CD4-positive, alpha-beta T cell treated with Interleukin-4 for 1 hour (primary cell): ENCODE measurements at places on chromosomes 2 and 18.

DNA sequence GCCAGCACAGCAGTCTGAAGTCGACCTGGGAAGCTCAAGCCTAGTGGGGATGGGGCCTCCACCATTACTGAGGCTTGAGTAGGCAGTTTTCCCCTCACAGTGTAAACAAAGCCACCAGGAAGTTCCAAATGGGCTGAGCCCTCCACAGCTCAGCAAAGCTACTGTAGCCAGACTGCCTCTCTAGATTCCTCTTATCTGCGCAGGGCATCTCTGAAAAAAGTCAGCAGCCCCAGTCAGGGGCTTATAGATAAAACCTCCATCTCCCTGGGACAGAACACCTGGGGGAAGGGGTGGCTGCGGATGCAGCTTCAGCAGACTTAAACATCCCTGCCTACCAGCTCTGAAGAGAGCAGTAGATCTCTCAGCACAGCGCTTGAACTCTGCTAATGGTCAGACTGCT, 218.4 kb upstream of the VRK2 start:
- DNase-seq: no peak

DNA sequence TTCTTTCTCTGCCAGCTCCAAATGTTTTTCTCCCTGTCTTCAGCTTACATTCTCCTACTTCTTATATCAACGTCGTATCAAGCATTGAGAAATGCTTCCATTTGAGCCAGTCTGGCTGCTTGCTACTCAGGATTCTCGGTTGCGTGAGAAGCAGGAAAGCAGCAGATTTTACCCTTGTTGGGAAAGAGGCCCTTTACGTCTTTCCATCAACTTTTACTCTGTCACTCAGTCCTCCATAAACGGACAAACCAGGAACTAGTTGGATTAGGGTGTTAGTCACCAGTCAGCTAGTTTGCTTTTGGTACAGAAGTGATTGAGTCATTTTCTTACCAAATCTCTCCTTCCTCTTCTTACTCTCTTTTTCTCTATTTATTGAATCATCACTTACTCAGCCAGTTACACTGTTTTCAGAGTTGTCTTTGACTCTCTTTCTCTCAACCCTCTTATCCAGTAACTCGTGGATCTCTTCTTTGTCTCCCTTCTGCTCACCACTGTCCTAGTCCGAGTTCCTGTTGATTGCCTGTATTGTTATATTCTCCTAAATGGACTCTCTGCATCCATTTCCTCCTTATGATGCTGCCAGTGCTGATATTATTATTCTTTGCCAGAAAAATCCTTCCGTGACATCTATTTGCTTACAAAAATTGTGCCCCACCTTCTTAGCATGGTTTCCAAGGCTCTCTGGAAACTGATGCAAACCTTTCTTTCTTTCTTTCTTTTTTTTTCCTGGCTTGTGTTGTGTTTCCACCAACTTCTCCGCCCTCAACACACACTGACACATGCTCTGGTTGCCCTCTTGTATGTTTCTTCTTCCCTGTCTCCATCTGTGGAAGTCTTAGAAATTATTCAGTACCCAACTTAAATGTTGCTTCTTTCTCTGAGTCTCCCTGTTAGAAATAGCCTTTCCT, 61.5 kb downstream of the VRK2 start:
- no peak for DNase-seq

DNA sequence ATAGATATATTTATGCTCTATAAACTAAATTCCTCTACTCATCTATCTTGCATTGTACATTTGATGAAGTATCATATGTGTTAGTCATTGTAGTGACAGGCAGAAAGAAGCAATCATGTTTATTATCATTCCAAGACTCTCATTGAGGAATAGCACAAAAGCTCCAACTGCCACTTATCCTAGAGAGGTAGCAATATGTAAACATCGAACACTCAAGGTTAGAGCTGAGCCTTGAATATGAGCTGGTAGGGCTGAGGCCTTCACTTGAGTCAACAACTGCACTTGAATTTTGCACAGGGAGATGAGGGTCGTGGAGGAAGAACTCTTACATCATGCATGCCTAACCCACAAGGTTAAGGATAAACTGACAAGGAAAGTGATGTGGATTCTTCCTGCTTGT, 900.9 kb downstream of the CPS1 start:
- DNase-seq: no peak

DNA sequence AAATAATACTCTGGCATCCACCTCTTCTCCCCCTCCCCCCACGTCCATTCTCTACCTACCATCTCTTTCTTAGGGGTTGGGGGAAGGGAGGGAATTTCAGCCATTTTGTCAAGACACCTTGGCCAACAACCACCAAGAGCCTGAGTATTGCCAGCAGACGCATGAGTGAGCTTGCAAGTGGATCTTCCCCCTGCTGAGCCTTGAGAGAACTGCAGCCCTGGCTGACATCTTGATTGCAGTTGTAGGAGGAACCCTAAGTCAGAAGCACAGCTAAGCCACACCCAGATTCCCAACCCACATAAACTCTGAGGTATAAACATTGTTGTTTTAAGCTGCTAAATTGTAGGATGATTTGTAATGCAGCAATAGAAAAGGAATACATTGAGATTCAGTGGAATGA, 165.6 kb downstream of the TMEFF2 start:
- DNase-seq: no peak

GRCh38 chr2:227783404-227784138, 30.1 kb upstream of the CCL20 start:
- DNase-seq: peak; percentile 51

GRCh38 chr2:21422050-21422449, 298.3 kb downstream of the TDRD15 start:
- no peak for DNase-seq

GRCh38 chr2:160932960-160933359, 227.3 kb upstream of the TANK start:
- DNase-seq: no peak

GRCh38 chr2:98029718-98030222, 34.0 kb upstream of the TMEM131 start:
- no peak for DNase-seq

DNA sequence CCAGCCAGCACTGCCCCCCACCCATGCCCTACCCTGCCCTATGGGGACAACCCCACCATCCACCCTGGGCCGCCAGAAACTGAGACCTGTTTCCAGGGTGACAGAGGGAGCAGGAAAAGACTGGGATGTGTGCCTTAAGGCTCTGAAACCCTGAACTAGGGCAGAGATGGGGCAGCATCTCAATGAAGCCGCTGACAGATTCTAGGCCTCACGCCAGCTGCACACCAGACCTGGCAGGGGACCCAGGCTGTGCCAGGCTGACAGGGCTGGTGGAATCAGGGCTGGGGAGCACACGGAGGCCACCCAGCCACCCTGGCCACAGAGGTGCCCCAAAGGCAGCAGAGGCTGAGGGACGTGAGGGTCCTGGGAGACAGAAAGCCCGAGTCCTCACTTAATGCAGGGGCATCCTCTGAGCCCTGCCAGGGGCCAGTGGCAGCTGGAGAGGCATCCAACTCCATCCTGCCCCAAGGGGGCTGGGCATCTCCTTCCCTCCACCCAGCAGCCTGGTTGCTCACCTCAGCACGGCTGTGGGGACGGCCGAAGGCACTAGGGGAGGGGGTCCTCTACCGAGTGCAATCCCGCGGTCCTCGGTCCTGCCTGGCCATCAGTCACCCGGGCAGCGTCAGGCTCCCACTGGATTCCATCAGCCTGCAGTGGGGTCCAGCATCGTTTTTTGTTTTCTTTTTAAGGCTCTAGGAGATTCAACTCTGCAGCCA, 169.2 kb downstream of the ZFP36L2 start:
- no peak for DNase-seq

DNA sequence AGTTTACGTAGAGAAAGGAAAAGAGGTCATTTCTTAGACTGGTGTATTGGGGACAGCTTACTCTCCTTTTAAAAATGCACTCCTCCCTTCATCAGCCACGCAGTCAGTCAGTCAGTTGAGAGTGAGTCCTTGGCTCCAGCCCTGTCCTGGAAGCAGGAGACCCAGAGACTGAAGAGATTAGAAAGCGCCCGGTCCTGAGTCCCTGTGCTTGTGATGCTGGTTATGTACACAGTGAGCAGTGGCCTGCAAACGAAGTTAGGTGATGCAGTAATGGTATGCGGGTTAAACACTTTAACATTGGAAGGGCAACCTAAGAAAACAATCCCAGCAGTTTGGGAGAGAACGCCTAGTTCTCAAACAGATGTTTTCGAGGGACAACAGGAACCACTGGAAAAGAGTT, 6.3 kb upstream of the ASB1 start:
- DNase-seq: no peak

- no peak for DNase-seq
Measured at GRCh38 chr18:58402247-58402646, 226.6 kb downstream of the ALPK2 start.

- DNase-seq: no peak
Measured at GRCh38 chr18:80218341-80219227, 28.7 kb downstream of the PARD6G start.

GRCh38 chr18:54671291-54671881, 80.3 kb downstream of the DYNAP start:
- no peak for DNase-seq

DNA sequence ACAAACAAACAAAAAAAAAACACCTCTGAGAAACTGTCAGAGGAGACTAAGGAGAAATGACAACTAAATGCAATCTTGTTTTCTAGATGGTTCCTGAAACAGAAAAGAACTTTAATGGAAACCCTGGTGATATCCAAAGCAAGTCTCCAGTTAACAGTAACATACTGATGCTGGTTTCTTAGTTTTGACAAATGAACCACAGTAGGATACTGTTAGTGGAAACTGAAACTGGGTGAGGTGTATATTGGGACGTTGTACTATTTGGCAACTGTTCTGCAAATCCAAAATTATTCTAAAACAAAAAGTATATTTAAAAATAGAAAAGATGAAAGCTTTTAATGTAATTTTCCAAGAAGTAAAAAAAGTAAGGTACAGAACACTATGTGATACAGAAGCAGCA, 11.4 kb downstream of the SESTD1 start:
- no peak for DNase-seq
